Foreskin keratinocyte (primary cell): ENCODE measurements at places on chromosomes 2 and 18. TPM values are rescaled to one million over a fixed set of nuclear protein-coding genes. Genes with fewer than 3 reads are reported as not detected.

DNA sequence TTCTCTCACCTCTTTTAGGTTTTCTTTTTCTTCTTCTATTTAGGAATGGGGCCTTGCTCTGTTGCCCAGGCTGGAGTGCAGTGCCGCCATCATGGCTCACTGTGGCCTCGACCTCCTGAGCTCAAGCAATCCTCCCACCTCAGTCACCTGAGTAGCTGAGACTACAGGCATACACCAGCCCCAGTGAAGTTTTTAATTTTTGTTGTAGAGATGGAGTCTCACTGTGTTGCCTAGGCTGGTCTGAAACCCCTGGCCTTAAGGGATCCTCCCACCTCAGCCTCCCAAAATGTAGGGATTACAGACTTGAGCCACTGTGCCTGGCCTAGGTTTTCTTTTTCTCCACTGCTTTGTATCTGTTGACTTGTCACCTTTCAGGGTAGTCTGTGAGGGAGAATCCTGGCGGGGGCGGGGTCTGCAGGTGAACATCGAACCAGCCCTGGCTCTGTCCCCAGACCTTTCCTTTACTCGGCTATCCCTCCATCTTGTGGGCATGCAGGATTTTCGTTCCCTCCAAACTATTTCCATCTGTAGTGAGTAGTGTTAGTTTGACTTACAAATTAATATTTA, 21.7 kb downstream of the NCK2 start:
- no peak for DNase-seq

- no peak for DNase-seq
Measured at GRCh38 chr2:145036421-145037011, 516.6 kb upstream of the ZEB2 start.

DNA sequence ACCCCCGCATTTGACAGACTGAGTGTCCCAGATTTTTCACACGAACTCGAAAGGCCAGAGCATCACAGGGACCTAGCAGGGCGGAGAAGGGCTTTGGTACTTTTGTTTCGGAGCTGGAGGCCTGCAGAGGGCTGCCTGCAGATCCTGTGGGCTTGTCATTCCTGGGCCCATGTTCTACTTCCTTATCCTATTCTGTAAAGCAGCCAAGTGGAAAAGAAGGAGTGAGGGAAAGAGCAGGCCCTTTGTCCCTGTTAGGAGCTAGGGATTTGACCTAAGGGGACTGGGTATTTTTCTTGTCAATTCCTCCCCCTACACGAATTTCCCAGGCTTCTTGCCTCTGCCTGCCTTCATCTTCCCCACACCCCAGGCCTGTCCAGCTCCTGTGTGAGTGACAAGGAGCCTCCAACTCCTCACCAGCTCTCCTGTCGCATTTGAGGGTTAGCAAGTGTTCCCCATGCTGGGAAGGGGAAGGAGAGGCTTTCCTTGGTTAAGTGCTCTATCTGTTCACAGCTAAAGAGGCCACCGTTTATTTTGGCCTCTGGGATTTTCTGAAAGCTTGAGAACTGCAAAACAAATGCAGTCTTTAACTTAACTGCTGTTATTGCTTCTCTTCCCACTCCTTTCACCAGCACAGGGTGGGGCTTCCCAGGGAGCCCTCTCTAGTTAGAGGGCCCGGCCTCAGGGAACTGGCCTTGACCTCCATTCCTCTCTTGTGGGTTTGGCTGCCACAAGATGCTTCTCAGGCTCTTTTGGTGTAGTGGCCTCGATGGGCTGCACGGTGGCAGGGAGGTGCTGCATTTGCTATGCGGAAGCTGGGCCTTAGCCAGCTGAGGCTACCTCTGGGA, 61.2 kb downstream of the SGPP2 start:
- DNase-seq: no peak

GRCh38 chr2:77567723-77568122, 45.5 kb upstream of the LRRTM4 start:
- no peak for DNase-seq

GRCh38 chr2:158463496-158464095, 6.8 kb downstream of the PKP4 start:
- no peak for DNase-seq

DNA sequence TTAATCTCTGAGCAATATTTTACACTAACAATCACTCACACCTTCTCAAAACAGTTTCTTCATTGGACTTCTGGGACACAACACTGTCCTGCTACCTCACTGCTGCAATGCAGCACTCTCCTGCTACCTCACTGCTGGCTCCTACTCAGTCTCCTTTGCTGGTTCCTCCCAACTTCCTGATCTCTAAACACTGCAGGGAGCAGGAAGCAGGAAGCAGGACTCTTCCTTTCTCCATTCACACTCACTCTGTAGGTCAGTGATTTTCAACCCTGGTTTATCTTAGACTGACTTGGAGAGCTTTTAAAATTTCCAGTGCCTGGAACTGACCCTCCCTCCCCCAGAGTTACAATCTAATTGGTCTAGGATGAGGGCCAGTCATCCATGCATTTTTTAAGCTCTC, 243.4 kb upstream of the RBBP8 start:
- DNase-seq: no peak

- no peak for DNase-seq
Measured at GRCh38 chr2:58907644-58908043, 666.5 kb upstream of the FANCL start.

DNA sequence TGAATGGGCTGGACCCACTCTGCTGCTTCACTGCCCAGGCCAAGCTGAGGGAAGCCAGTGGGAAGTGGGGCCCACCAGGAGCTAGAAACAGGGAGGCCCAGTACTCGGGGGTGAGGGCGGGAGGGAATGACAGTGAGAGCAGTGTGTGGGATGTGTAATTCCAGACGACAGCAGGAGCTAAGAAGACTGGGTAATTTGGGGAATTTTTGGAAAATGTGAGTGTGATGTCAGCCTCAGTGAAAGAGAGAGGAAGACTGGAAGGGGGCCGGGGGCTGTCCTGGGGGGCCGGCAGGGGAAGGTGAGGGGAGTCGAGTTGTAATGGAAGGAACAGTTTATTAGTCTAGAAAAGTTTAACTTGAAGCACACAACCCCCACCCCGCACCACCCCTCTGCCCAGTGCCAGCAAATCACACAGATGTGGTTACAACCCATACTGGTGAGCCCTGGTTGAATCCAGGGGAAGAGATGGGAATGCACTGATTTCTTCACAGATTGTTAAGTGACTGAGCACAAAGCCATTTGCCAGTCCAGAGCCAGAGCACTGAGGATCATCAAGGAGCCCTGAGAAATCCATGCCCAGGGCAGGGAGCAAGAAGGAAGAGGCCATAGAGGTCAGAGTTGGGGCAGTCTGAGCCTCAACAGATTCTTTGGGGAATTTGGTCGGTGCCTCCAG, 76.7 kb upstream of the PKDCC start:
- DNase-seq: no peak

DNA sequence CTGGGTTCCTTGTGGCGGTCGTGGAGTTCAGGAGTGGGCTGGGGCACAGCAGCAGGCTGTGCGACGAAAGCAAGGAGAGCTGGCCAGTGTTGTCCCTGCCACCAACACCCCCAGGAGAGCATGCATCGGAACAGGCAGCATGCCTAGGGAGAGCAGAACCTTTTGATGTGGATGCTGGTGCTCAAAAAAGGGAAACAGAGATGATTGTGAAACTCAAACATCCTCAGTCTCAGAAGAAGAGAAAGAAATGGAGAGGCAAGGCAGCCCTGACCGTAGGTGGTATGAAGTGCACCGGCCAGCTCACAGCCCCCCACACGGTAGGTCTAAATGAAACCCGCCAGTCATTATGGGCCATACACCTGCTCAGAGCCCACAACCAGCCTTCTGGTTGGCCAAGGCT, 253.4 kb downstream of the GBX2 start:
- DNase-seq: no peak

GRCh38 chr2:14125624-14126293, 506.8 kb upstream of the LRATD1 start:
- DNase-seq: no peak

DNA sequence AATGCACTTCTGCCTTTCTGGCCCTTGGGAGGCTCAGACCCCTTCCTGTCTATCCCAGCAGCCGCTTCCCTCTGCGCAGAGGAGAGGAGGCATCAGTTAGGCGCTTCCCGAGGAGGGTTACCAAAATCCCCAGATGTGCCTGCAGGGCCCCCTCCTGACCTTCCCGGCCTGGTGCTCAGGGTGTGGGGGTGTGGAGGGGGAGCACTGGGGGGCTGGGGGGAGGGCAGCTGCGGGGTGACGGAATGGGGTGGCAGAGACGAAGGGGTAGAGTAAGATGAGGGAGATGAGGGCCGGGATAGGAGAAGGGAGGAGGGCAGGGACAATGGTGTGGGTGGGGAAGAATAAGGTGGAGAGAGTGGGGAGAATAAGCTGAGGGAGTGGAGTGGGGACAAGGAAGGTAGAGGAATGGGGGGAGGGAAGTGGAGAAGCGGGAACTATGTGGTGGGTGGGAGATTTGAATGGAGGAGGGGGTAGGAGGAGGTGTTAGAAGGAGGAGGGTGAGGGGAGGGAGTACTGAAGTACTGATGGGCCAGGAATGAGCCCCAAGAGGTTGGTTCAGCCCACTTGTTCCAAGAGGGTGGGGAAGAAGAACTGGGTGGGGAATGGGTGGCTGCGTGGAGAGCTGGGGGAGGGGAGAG, 6.5 kb upstream of the ZAP70 start:
- DNase-seq: no peak

GRCh38 chr2:45722477-45722876, 71.0 kb downstream of the PRKCE start:
- DNase-seq: no peak

GRCh38 chr18:68103561-68103960, 587.0 kb upstream of the DSEL start:
- DNase-seq: no peak

DNA sequence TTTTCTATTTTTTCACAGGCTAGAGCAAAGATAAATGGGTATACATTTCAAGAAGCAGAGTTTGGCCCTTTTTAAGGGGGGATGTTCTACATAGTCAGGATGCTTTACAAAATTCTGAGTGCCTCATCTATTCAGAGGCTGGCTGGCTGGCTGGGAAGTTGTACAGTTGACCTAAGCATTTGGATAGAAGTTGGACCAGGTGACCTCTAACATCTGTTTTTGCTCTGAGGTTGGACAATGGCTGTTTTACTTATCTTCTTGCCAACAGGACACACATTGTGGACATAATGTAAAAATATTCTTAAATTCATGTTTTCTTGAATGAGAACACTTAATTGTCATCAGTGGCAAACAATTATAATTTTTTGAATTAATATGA, 205.4 kb downstream of the PTPRM start:
- DNase-seq: no peak

GRCh38 chr18:68817584-68817983, 19.7 kb downstream of the CCDC102B start:
- DNase-seq: no peak

DNA sequence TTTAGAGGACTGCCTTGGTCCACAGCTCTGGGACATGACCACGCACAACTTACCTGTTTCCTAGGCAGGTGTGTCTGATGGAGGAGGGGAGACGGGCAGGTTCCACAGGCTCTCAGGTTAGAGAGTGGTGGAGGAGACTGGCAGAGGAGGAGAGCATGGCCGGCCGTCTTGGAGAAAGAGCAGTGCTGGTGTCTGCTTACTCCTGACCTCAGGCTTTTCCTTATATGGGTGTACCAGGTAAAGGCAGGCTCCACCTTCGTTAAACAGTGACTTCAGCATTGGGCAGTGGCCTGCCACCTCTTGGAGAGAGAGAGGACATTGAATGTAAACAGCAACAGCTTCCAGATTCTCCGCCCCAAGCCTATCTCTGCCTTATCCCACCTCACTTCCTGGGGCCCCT, at the start of gene CAPN13:
CAPN13 (minus strand) TSS at position 198 of the 400 bp plus-strand sequence. CDS start 20,121 bp downstream, outside the sequence.
- no peak for DNase-seq

DNA sequence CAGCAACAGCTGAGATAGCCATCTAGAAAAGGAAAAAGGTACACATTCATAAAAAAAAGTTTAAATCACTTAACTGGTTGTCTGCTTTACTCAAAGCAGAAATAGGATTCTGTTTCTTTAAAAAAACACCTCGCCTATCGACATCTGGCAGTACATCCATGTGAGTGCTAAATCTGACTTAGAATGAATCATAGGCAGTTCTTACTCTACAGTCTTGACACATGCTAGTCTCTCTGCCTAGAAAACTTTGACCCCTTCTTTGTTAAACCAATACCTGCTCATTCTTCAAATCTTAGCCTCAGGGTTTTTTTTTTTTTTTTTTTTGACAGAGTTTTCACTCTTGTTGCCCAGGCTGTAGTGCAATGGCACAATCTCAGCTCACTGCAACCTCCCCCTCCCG, 37.1 kb upstream of the GPR75 start:
- peak; percentile 79 for DNase-seq

DNA sequence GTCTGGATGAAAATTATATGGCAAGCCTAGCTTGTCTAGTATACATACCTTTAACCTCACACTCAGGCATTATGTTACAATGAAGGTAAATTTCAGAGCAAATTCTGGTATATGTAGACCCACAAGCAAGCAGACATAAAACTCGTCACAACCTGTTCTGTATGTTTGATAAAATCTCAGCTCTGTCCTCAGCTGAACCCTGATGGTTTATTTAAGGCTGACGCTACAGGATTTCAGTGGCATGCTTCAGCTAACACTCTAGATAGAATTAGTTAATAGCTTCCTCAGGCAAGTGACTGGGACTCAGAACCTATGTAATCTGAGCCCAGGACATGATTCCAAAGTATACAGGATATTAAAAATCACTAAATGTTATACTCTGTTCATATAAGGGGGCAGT, 68.2 kb upstream of the MC2R start:
- DNase-seq: no peak

GRCh38 chr2:64698177-64698643, 44.5 kb upstream of the SERTAD2 start:
- DNase-seq: no peak

GRCh38 chr18:55227771-55228170, 268.5 kb upstream of the CCDC68 start:
- DNase-seq: no peak

- no peak for DNase-seq
Measured at GRCh38 chr18:3264362-3264761, 2.4 kb downstream of the MYL12B start.

GRCh38 chr2:233418761-233419546, 64.7 kb downstream of the DGKD start:
- no peak for DNase-seq

GRCh38 chr2:225737556-225737955, 338.0 kb downstream of the NYAP2 start:
- peak; percentile 88 for DNase-seq

- DNase-seq: peak; percentile 80
Measured at GRCh38 chr2:17538022-17538843, 2.3 kb upstream of the VSNL1 start.

DNA sequence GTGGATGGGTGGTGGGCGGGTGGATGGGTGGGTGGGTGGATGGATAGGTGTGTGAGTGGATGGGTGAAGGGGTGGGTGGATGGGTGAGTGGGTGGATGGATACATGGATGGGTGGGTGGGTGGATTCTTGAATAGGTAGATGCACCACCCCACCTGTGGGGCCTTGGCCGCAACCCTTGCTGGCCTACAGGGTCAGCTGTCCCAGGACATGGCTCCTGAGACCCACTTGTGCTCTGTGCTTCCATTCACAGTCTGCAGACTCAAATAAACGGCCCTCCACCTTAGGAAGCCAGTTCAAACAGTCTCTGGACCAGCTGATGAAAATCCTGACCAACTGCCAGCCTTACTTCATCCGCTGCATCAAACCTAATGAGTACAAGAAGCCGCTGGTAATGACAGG, 54.4 kb downstream of the MYO7B start:
- DNase-seq: no peak

IL36B gene
- total RNA-seq: not detected in 2 replicates

PLCD4 gene
- total RNA-seq: 4.0 and 4.1 TPM in 2 replicates

MEP1B gene
- total RNA-seq: not detected in 2 replicates

SERPINE2 gene
- 305 and 634 TPM in 2 replicates for total RNA-seq

ERBB4 gene
- not detected in 2 replicates for total RNA-seq

INHBB gene
- not detected in 2 replicates for total RNA-seq

DCTN1 gene
- 165 and 187 TPM in 2 replicates for total RNA-seq

CPLX4 gene
- total RNA-seq: not detected in 2 replicates

TSPYL6 gene
- not detected in 2 replicates for total RNA-seq

PDE1A gene
- total RNA-seq: 0.03 and 0.07 TPM in 2 replicates

EDAR gene
- total RNA-seq: 0.03 TPM in 1 of 2 replicates, not detected in the other
